ENCODE measurements at places on chromosomes 6 and 20.

- DNase-seq, result peak; percentile 40
Measured at GRCh38 chr6:37021356-37022129, 16.1 kb downstream of the FGD2 start.

GRCh38 chr20:991850-992249, 10.3 kb downstream of the RSPO4 start:
- no peak for DNase-seq

GRCh38 chr6:62324834-62325233, 38.8 kb upstream of the KHDRBS2 start:
- DNase-seq, result no peak

GRCh38 chr20:48051794-48052474, 266.7 kb upstream of the SULF2 start:
- peak; percentile 76 for DNase-seq

GRCh38 chr6:132798869-132799538, 567 bp upstream of the SLC18B1 start:
- peak; percentile 68 for DNase-seq

DNA sequence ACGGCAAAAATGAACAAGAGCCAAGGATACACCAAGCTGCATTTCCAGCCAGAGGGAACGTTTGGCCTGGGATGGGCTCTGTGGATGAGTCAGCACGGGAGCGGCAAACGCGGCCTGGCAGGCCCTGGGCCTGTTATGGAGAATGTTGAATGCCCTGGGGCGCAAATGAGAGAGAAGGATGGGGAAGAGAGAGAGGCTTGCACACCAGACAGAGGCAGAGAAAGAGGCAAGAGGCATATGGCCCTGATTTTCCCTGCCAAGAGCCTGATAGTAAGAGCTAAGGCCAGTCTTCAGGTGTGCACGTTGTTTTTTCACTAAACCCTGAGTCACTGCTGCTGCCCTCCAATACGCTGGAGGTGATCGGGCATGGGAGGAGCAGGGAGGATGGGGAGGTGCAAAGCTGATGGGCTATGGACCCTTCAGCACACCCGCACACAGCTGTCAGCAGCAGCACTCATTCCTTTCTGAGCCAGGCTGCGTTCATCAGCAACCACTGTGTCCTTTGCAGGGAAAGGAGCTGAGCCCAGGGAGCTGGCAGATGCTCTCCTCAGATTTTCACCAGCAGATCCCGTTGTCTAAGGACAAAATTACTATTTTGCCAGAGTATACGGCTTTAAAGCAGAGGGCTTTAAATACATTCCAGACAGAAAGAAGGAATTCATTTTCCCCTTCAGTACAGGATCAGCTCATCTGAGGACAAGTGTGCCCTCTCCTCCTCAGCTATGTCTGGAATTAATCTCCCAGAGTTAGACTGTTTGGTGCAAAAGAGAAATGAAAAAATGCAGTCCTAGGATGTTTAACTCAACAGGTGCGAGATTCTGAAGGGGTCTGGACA, 61.7 kb upstream of the SLC22A23 start:
- peak; percentile 98 for DNase-seq

Data from EL (cell line).